Stomach (tissue), 19 donors: ENCODE measurements at places on chromosomes 4 and X. TPM values are rescaled to one million over a fixed set of nuclear protein-coding genes. Genes with fewer than 3 reads are reported as not detected.
A peak's percentile ranks its signal among the peaks of the same experiment; 100 is the strongest.

- DNase-seq: no peak
These were observed 572.0 kb upstream of the PABPC4L start for GRCh38 chr4:134773497-134774000.

DNA sequence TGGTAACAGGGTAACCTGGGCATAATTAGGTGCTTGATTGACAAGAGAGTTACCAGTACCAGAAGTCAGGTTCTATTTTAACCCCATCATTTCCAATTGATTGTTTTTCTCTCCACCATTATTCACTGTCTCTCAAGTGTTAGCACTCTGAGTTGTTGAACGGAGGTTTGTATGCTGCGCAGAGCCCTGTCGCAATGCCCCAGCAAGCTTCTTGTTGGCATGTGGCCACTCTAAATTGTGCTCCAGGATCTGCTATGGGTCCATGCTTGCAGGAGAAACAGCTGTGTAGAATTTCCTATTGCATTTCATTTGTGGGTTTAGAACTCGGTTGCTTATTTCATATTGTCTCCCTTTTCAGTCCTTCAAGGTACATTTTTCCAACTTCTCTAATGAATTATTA is 98.2 kb downstream of the KLHL8 start:
- no peak for DNase-seq

DNA sequence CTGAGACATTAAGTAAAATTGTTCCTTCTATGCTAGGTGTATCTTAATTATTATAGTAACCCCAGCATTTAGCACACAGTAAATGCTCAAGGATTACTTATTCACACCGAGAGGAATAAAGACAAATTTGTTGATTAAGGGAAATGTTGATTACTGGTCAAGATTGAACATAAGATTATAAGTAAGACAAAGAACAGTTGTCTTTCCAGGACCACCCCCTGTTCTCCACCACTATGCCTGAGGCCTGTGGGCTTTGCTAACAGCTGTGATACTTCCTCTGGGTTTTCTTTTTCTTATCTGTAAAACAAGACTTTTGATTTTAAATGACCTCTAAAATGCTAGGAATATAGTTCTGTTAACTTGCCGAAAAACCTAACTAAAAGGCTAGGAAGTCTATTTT is 128.0 kb downstream of the DCLK2 start:
- DNase-seq: no peak

DNA sequence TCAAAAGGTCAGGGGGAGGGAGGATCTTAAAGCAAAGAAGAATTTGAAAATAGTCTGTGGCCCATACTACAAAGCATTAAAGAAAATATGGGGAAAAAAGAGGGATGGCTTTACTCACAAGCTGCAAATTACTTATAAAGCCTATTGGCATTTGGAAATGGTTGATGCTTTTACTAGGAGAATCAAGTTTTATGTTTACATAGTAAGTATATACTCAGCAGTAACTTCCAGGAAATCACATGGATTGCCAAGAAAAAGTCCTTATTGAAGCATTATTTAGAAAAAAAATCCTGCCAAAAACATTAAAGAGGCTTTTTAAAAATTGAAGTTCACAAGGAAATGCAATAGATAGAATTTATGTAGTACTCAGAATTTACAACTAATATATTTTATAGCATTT is 8.4 kb upstream of the SH3RF1 start:
- DNase-seq: peak; percentile 67

Gene RASL11B
- 2.9 TPM for polyA plus RNA-seq

Gene TLR10
- 0.60 TPM for polyA plus RNA-seq

Gene GUCY1A1
- polyA plus RNA-seq: 4.6 TPM
